ENCODE measurements at places on chromosomes 4 and X.
A peak's percentile ranks its signal among the peaks of the same experiment; 100 is the strongest.

DNA sequence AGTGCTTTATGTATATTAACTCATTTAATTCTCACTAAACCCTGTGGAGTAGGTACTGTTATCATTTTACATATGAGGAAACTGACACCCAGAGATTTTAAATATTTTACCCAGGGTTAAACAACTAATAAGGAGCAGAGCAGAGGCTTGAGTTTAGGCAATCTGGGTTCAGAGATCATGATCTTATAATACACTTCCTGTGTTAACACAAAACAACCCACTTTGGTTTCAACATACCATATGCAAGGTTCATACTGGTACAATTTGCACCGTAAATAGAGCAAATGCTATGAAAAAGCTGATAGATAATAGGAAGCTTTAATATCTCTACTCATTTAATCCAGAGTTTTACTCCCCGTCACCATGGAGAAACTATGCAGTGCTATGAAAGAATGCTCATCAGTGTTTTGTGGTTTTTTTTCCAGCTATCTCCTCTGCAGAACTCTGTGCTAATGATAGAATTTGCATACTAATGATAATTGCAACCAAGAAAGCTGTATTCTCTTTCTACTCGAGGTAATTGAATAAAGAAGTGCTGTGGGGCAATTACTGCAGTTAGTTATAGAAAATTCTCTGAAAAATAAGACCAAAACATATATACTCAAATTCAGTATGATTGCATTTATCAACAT is 138.8 kb upstream of the MAP9 start:
- no peak for DNase-seq

GRCh38 chr4:40846532-40846931 is 96.8 kb downstream of the NSUN7 start:
- no peak for DNase-seq

DNA sequence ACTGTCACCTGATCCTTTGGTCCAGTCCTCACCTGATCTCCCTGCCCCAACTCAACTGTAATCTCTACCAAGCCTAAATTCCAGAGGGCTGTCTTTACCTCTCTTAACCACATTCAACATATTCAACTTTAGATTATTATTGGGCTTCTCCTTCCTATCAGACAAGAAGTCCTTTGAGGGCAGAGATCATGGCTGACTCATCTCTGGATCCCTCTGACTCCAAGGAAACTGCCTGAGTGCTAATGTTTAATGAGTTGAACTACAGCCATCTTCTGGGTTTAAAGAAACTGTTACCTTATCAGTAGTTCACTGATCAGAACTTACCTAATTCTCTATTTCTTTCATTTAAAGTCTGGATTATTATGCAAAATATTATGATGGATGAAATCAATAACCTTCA is 135.7 kb downstream of the GPC3 start:
- DNase-seq, result no peak

DNA sequence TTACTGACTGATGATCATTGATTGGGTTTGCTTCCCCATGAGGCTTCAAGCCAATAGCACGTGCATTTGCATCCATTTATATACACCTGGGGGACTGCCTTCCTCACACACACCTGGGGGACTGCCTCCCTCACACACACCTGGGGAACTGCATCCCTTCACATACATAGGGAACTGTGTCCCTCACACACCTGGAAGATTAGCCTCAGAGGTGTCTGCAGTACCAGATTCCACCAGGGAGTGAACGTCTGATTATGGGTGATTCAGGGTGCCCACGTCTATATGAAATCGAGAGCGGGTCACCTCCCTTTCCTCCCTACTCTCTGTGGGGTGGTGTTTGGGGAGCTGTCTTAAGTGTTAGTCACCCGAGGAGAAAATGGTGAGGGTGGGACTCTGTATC is 16.9 kb downstream of the CD99 start:
- no peak for DNase-seq

- peak; percentile 32 for DNase-seq
These were observed 12.1 kb upstream of the CC2D2A start for GRCh38 chr4:15457406-15458201.

GRCh38 chr4:155474758-155475157 is 98.0 kb upstream of the MAP9 start:
- DNase-seq, result no peak

DNA sequence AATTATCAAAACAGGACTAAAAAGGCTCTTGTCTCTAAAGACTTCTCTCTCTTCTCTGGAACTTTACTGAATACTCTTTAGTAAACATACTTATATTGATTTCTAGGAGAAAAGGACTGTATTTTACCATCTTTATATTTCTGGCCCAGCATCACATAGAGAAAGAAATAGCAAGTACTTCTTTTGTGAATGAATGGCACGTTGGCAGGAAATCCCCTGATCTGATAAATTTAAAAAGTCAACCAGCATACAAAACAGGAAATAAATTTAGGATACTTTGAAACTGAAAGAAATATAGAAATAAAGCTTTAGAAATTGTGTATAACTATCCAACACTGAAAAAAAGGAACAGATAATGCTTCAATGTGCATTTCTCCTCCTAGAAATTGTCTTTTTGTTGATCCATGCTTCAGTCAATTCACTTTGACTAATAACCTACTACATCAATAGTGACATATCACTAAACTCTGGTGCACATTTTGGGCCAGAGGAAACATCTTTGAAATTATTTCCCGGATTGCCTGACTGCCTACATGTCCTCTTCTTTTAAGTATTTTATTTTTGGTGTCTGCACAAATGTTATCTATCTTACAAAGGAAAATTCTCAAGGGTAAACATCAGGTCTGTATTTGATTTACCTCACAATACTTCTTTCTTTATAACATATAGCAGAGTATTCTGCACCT is 183.5 kb upstream of the FSTL5 start:
- no peak for DNase-seq

GRCh38 chr4:184593461-184593860 is 55.8 kb downstream of the CASP3 start:
- no peak for DNase-seq

DNA sequence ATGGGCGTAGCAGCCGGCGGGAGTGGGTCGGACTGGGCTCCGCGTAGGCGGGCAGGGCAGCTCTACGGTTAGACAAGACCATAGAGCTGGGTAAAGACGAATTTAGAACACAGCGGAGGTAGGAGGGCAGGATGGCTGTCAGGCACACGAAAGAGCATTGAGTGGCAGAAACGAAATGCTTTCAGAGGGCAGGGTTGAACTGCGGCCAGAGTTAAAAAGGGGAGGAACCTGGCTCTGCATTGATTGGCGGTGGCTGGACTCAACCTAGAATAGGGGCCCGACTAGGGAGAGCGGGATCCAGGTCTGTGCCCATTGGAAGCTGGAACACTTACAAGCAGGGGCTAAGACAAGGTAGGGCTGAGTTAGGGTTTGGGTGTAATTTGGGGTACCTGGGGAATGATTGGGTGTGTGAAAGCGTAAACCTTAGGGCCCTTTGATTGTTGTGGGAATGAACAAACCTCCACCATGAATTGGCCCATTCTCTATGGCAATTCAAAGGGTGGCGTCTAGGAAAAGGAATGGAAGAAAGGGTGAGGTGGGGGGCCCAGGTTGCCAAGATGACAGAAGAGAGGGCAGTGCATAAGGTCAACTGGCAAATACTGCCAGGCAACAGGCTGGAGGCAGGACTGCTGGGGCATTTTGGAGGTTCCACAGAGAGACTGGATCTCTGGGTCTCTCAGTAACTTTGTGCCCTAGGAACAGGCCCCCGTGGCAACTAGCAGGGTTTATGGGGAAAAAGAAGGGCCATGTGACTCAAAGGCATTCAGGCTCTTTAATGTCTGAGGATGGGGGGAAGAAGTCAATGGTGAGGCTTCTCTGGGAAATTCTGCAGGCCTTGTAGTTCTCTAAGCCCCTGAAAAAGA is 911 bp upstream of the ELK1 start:
- DNase-seq, result no peak

GRCh38 chr4:154982187-154983047 is 201.3 kb downstream of the RBM46 start:
- no peak for DNase-seq

DNA sequence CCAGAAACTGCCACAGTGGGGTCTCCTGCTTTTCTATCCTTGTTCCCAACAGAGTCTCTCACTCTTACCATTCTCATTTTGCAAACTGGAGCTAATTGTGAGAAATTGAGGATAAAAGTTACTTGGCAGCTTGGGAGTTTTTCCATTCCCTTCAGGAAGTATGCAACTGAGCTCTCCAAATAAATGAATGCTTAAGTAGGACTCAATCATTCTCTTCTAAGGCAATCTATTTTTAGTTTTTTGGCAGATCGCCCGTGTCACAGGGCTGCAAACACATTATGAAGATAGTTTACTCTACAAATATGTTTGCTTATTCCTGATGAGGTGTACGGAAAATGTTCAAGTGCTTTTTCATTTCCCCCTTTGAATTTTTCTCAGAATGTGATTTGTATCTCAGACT is 5.3 kb downstream of the ASB11 start:
- no peak for DNase-seq

DNA sequence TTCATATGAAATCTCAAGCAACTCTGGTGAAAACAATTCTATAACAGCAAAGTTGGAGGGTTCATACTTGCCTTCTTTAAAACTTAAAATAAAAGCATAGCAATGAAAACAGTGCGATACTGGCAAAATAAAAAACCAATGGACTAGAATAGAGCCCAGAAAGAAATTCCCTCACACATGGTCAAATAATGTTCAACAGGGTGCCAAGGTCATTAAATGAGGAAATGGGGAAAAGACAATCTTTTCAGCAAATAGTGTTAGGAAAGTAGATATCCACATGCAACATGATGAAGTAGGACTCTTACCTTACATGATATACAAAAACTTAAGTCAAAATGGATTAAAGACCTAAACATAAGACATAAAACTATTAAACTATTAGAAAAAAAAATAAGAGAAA is 970.2 kb upstream of the AGA start:
- no peak for DNase-seq

- no peak for DNase-seq
These were observed 286.4 kb downstream of the BCOR start for GRCh38 chrX:39811376-39811775.

GRCh38 chr4:107630185-107630705 is 89.8 kb downstream of the PAPSS1 start:
- no peak for DNase-seq

GRCh38 chrX:147978931-147979330 is 2.2 kb upstream of the FMR1NB start:
- no peak for DNase-seq

GRCh38 chrX:120269373-120270035 is 18.9 kb downstream of the ZBTB33 start:
- DNase-seq, result no peak

DNA sequence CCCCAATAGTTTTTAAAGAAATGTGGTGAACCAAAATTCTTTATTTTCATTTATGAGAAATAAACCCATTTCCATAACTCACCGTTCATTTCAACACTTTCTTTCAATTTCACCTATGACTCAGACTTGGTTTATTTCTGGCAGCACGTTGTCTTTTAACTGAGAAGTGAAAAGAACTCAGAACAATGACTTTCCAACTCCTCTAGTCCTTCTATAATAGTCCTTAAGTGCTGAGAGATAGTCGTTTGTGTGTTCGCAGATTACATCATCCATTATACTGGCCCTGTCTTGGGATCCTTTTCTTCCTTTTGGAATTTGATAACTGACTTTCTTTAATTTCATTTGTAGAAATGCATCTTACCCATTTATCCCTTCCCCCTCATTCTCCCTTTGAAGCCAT is 113.6 kb downstream of the GLUD2 start:
- no peak for DNase-seq

DNA sequence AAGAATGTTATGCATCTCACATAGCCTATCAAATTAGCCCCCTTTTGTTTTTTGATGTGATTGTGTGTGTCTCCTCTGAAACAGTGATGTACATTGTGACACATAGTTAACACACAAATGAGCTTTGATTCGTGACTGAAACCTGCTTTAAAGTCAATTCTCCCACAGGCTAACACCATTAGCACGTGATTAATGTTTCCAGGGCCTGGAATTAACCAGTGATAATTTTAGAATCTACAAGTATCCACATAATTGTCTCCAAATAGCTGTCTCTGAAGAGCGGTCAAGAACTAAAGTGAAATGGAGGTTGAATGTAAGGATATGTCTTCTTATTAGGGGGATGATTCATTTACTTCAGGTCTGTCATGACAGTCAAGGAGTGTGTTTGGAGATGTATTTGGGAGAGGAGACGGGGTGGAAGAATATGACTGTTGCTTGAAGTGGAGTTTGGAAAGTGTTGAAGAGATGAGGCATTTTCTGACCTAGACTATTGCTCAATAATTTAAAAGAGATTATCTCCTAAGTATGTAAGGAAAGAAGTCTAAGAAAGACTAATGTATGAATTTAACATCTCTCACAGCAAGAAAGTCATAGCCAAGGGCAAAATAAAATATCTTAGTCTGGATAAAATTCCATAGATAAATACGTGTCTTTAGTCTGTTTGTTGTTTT is 13.7 kb upstream of the RASGEF1B start:
- DNase-seq, result no peak

- DNase-seq, result no peak
These were observed 1.4 kb upstream of the SERPINA7 start for GRCh38 chrX:106039920-106040319.

DNA sequence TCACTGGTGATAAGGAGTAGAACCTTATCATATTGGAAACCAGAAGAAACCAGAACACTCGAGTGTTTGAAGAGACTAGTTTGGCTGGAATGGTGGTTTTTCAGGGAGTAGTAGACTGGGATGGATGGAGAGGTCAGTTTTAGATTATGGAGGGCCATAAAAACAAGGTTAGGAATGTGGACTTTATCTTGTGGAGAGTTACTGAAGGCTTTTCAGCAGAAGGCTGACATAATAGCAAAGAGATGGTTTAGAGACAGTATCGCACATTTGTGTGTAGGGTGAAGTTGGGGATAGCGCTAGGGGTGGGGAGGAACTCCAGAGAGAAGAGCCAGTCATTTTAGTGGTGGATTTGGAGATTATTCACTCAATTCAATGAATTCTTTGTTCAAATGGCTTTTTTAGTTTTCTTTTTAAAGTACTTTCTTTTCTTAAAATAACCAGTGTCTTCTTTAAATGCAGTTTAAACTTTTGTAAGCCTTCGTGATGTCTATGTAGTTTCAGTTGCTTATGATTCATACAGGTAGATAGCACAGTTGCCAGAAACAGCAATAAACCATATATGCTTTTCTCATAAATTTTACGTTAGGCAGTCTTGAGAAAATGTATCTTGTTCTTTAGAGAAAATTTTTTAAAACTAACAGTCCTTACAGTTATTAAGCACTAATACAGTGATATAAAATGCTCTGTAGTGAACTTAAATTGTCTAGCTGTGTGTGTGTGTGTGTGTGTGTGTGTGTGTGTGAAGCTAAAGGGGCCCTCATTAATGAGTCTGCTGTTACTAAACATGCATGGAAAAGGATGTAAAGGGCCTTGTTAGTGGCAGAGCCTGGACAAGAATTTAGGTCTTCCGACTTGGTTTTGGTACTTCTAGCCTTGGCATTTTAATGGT is 3.8 kb downstream of the ARHGAP10 start:
- no peak for DNase-seq

GRCh38 chr4:180706766-180707165 is 1536.4 kb upstream of the TENM3 start:
- DNase-seq, result no peak

DNA sequence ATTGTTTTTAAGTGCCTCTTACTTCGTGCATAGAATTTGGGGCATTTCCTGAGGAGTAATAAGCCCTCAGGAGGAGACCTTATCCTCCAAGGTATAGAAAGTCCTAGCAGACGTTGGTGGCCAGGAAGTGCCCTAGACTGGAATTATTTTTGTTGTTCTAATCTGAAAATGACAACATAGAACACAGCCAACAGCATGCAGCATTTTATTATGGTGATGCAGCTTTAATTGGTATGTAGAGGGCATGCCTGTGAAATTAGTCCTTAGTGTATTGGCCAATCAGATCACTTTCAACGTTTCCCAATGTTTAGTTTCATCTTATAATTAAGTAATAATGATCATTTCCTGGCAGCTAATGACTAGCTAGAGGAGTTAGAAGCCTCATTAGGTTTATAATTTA is 199.2 kb downstream of the SHROOM3 start:
- DNase-seq, result no peak
